ENCODE measurements at places on chromosomes 2 and 18.
A peak's percentile ranks its signal among the peaks of the same experiment; 100 is the strongest.

DNA sequence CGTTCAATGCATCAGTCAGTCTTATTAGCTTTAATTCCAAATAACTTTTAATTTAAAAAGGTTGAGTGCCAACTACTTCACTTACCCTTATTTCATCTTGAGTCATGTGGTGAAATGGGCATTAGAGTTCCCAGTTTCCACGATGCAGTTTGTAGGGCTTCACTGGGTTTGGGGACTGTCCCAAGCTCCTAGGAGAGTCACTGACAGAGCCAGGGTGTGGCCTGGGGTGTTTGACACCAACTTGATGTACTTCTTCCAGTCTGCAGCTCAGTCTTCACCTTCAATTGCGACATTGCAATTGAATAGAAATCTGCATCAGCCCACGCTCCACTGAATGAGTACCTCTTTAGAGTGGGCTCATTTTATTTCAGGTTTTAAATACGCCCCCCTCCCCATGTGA lies 165.3 kb downstream of the ARL4C start:
- no peak for DNase-seq

DNA sequence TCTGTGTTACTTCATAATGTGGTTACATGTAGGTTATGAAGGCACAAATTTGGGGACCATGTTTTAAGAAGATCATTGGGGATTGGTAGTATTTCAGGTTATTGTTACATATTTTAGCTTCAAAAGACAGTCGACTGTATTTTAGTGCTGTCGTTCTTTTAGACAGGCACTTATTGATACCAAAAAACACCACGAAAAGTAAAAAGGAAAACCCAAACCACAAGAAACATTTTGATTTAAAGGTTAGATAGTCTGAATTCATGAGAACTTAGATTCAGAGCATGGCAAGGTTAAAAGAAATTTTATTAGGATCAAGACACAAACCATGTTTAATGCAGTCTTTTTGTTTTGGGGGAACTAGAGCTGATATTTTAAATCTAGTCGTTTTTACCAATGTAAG lies 209.0 kb downstream of the CAMKMT start:
- no peak for DNase-seq

DNA sequence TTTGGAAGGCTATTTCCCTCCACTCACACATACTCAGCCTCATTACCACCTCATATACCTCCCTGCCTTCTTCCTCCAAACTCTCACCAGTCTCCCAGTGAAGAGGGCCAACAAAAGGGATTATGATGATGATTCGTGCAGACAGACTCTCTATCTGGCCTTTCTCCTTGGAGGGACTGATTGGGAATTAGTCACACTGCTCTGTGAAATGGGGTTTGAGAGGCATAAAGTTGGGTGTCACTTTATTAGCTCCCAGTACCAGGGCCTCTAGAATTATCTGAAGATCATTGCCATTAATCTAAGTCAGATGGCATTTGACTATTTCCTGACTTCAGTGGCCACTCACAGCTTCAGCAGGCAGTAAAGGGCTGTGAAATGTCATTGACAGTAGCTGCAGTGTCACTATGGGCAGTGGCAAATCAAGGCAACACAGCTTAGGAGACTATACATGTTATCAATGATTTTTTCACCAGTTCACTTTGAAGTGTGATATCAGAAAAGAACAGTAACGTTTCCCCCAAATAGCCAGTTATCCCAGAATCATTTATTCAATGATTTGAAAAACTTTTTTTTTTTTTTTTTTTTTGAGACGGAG lies 17.4 kb downstream of the CNRIP1 start:
- DNase-seq, result no peak

- DNase-seq, result peak; percentile 34
These were observed at the start of gene PTH2R for GRCh38 chr2:208406474-208407451. PTH2R (plus strand) TSS chr2:208406792; CDS start chr2:208407044, 252 bp downstream.

DNA sequence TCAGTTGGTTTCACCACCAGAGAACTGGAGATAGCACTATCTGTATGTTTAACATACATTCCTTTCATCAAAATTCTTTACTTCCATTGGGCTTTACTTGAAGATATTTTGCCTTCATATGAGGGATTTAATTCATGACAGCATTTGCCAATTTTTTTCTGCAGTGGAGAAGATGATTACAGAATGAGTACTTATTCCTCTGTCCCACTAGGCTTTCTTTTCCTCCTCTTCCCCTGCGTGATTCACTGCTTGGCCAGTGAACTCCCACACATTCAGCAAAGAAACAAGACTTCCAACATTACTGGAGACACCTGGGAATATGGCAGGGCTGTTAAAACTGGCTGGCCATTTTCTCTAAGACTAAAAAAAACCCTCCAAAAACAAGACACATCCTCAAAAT lies 425.8 kb upstream of the KCNH7 start:
- DNase-seq, result no peak

DNA sequence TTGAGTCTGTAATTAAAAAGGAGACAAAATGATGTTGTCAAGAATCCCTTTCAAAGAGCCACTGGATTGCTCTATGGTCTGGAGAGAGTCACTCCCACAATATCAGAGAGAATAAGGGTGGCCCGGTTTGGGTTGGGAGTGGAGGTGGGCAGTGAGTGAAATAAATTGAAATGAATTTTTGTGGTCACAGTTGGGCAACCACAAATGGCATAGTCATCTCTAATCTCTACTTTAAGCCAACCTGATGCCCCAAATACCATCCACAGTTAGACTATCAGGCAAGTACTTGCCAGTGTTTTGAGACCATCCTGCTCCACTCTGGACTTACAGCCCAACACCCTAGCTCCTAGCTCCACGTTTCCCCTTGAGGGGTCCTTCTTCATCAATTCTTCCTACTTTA lies 559.7 kb downstream of the BCL11A start:
- DNase-seq, result no peak

- no peak for DNase-seq
These were observed 143.6 kb upstream of the ZSWIM2 start for GRCh38 chr2:186992597-186992996.

DNA sequence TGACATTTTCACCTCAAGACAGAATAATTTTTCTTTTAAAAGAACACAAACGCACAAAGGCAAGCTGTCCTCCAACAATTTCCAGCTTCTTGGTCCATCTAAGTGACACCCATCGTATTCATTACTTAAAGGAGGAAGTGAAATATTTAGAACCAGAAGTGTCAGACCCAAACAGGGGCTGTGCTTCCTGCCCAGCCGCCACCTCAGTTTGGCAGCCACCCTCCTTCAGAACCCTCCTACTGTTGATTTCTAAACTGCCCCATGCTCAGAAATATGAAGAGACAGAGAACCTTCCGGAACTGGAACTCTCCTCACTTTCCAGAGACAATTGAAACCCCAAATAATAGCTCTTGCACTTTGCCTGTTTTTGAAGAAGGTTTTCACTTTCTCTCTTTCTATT lies 734.8 kb upstream of the SALL3 start:
- no peak for DNase-seq

DNA sequence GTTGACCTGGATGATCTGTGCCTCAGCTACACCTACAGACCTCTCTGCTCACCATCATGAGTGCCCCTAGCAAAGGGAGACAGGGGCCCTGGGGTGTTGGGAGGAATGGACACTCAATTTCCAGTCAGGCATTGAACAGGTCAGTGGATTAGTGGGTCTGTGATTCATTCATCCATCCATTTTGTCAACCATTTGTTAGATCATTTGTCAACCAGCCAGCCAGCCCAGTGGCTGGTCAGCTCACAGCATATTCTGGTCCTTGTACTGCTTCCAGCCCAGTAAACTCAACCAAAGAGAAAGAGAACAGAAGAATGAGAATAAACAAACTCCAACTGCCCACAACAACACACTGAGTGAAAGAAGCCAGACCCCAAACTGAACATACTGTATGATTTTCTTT lies 4.6 kb upstream of the KLF11 start:
- DNase-seq, result no peak

- no peak for DNase-seq
These were observed 57.7 kb downstream of the ZEB2 start for GRCh38 chr2:144462266-144462665.

GRCh38 chr2:56450047-56450446 lies 266.3 kb downstream of the CCDC85A start:
- DNase-seq, result no peak

DNA sequence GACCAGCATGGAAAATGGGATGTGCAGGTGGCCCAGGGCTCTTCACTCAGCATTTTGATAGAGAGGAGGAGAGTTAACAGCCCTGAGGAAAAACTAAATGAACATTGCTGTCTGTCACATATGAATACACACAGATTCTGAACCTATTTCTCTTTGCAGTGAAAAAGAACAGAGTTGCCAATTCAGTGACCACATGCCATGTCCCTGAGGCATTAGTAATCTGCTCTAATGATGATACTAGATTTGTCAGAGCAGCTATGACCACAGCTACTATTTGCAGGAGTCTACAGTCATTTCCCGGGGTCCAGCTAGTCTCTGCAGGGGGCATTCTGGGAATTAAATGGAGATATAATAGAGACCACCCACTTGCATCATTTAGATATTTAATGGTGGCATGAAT lies 267.6 kb downstream of the TMX3 start:
- DNase-seq, result no peak

DNA sequence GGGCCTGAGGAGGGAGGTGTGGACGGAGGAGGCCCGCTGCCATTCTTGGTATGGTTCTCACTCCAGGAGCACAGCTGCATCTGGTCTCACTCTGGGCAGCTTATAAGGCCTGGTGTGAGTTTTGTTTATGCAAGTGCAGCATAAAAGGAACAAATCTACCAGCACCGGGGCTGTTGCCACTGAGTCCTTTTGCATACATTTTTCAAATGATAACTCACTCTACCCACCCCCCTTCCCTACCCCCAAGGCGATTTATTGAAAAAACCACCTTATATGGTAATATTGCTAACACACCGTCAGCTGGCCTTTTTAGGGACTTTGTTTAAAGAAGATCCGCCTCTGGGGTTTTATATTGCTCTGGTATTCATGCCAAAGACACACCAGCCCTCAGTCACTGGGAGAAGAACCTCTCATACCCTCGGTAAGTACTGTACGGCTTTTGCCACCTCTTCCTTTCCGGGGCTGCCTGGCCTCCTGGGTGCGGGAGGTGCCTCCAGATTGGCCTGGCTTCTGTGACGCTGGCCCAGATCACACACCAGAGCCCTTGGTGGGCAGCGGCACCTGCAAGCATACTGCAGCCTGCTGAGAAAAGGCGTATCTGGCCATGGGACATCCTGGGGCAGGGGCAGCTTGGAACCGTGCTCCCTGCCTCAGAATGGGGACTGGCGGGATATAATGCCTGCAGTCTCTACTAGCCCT lies at the start of gene ACTG2:
ACTG2 (plus strand) TSS at position 378 of the 699 bp plus-strand sequence. CDS start 8,304 bp downstream, outside the sequence.
- no peak for DNase-seq

DNA sequence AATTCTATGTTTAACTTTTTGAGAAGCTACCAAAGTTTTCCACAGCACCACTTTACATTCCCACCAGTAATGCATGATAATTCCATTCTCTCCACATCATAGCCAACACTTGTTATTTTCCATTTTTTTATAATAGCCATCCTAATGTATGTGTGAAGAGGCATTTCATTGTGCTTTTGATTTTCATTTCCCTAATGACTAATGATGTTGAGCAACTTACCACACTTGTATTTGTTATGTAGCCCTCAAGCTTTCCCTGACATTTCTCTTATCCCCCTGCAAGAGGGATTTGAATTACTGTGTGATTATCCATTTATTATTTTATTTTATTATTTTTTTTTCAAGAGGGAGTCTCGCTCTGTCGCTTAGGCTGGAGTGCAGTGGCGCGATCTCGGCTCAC lies 23.6 kb upstream of the SOS1 start:
- no peak for DNase-seq

DNA sequence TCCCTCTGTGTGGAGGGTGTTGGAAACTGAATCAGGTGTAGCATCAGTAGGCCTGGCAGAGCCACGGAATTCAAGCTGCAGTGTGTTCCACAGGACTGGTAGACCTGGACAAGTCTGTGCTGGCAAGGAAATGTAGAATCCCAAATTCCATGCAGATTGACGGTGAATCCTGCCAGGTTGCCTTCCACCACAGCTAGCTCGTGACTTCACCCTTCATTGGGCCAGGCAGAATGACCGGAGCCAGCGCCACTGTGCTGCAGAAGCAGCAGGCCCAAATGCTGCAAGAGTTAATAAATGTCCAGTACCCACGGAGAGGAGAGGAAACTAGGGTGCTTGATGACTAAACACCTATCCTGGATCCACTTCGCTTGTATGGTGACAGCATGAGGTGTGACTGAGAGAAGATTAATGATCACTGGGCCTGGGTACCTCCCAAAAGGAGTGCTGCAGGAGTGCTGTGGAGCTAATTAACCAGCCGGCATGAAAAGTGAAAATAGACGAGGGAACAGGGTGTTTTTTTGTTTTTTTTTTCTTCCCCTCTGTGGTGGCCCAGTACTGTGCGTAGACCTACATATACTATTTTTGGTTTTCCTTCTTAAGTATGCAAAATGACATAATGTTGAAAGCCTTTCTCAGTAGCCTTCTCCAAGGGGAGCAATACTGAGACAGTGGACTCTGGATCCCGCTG lies 122.2 kb downstream of the TANC1 start:
- peak; percentile 86 for DNase-seq

- no peak for DNase-seq
These were observed 74.1 kb downstream of the RND3 start for GRCh38 chr2:150413366-150413765.

DNA sequence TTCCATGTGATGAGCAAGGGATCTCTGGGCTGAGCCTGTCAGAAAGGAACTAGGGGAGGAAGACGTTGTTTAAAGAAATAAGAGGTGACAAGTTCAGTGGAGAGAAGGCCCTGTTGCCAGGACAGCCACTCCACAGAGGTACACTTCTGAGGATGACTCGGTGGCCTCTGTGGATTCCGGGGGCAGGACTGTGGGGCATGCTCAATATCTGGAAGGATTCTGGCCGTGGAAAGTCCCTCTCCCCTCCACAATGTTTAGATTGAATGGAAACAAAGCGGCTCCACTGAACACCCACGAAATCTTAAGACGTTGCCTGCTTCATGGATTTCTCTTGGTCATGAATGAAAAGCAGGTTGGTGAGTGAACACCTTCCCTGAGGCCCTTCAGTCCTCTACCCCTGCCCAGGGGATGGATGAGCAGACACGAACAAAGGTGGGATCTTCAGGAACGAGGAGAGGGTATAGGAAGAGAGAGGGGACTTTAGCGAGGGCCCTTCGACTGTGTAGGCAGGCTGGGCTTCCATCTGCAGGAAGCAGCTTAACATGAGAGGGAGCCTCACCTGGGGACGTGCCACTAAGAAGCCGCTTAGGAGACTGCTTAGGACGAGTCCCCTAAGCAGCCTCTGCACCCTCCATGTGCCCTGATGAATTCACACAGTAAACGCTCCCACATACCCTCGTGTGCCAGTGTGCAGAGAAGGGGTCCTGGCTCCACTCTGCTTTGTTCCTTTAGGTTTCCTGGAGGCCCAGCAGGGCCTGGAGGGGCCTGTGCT lies 1.9 kb downstream of the NTSR2 start:
- no peak for DNase-seq

DNA sequence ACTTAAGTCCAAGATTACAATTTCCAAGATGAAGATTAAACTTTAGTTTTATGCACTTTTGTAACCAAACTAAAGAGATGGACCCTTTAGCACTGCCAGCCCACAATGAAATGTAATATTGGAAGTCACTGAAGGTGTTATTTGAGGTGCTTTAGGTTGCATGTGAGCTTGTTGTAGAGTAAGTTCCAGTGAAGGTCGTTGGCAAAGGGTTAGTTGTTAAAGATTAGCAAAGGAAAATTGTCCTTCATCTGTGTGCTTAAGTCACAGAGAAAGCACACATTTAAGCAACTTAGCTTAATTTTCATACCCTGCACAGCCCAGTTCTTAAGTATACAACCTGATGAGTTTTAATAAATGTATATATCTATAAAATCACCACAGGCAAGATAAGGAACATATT lies 46.7 kb downstream of the MGAT5 start:
- DNase-seq, result no peak

GRCh38 chr2:39408351-39409136 lies 28.5 kb downstream of the MAP4K3 start:
- DNase-seq, result no peak

- DNase-seq, result no peak
These were observed 677 bp upstream of the COPS9 start for GRCh38 chr2:240136671-240137292.

Data from dorsolateral prefrontal cortex (tissue), 122 donors.